CD4-positive, alpha-beta memory T cell (primary cell): ENCODE measurements at places on chromosomes 12 and 14.

GRCh38 chr14:23101213-23101970 lies 3.4 kb downstream of the CIROP start:
- DNase-seq, result no peak

DNA sequence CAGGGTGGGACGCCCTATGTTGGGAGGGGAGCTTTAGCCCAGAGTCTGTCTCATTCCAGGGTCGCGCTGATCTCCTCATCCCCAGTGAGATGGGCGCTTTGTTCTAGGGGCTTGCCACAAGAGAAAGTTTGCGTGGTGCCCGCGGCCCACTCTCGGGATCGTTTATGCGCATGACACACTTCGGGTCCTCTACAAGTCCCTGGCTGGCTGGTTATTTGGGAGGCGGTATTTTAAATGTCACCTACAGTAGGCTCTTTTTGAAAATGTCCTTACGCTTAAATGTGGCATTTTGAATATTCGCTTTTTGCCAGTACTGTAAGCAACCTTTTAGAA lies 541 bp downstream of the GOLT1B start:
- peak; percentile 64 for DNase-seq

- no peak for DNase-seq
Observed at GRCh38 chr14:23182372-23183157, 895 bp downstream of the SLC7A8 start.

DNA sequence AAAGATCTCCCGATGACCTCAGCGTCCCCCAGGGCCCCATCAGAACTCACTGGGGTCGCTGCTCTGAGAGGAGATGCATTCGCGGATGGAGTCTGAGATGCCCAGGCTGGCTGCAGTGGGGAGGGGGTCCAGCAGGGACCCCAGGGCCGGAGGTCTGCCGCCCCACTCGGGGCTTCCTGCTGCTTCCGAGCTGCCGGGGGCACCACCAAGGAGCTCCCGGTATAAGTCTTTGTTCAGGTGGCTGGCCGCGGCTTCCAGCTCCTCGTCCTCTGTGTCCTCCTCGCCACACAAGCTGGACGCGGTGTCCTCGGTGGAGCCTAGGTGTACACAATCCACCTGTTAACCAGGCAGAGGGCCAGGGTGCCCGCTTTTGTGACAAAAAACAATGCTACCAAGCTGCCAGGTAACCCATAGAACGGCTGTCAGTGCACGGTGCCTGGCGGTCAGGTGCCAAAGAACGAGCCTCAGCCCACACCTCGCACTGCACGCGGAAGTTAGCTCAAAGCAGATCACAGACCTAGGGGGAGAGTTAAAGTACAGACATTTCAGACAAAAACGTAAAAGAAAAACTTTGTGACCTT lies 26.6 kb upstream of the BTBD6 start:
- DNase-seq, result no peak

GRCh38 chr12:32107359-32108267 lies 966 bp downstream of the BICD1 start:
- peak; percentile 6 for DNase-seq

GRCh38 chr12:49750027-49750995 lies 9.0 kb downstream of the TMBIM6 start:
- no peak for DNase-seq

DNA sequence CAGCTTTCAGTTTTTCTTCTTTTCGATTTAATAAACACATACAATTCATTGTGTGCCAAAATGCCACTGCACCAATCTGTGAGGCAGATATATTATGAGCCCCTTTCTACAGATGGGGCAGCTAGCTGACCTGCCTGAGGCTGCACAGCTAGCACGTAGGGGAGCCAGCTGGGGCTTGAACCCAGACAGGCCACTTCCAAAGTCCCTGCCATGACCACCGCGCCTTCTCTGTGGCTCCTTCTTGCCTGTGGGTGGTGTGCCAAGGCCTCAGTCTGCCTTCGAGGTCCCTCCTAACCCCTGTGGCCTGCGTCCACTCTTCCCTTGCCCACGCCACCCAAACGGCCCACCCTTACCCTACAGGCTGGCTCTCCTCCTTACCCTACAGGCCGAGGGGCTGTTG lies 16.2 kb downstream of the FAM222A start:
- no peak for DNase-seq

DNA sequence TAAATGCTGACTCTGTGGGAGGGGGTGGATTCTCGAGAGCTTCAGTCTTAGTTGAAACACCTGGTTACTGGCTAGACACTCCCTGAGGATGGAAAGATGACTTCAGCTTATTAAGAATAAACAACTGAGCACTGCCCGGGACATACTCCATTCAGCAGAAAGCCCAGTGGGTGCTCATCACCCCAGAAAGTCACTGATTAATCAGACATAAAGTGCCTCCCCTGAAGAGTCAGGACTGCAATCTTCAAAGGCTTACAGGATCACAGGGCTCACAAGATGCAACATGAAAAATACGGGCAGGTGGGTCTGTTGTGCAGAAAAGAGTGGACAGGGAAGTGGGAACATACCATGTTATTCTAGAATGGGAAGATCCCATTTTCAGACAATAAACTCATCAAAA lies 207.0 kb downstream of the CALM1 start:
- DNase-seq, result no peak

GRCh38 chr14:71803539-71804260 lies 128.5 kb upstream of the RGS6 start:
- DNase-seq, result no peak

GRCh38 chr12:126038434-126038833 lies 973.2 kb downstream of the AACS start:
- DNase-seq, result no peak

GRCh38 chr12:105729926-105730325 lies 399.4 kb downstream of the C12orf75 start:
- DNase-seq, result no peak

DNA sequence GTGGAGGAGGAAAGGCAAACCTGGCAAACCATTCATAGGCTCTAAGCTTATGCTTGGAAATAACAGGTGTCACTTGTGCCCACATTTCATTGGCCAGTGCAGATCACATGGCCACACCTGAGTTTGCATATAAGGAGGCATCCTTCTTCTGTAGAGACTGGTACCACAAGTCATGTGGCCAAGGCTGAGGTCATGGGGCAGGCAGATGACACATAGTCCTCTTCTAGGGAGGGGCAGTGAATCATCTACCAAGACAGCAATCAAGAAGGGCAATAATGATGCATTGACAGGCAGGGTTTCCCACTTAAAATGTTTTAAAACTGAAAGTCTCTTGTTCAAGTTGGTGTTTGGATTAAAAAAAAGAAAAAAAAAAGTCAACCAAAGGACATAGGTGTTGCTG lies 77.3 kb downstream of the DAAM1 start:
- no peak for DNase-seq

GRCh38 chr14:87465770-87466169 lies 527.2 kb downstream of the GALC start:
- no peak for DNase-seq

DNA sequence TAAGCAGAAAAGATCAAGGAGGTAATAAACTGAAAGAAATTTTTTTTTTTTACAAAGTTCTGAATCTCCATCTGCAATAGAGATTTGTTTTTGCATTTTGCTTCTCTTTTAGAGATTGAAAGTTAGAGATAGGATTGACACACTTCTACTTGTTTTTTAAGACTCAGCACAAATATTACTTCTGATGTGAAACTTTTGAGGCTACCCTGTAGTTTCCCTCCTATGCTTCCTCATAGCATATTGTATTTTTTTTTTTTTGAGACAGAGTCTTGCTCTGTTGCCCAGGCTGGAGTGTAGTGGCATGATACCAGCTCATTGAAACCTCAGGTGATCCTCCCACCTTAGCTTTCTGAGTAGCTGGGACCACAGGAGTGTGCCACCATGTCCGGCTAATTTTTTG lies 32.1 kb upstream of the SGPP1 start:
- DNase-seq, result no peak

GRCh38 chr12:53057816-53058500 lies 8.1 kb downstream of the TNS2 start:
- DNase-seq, result peak; percentile 38

DNA sequence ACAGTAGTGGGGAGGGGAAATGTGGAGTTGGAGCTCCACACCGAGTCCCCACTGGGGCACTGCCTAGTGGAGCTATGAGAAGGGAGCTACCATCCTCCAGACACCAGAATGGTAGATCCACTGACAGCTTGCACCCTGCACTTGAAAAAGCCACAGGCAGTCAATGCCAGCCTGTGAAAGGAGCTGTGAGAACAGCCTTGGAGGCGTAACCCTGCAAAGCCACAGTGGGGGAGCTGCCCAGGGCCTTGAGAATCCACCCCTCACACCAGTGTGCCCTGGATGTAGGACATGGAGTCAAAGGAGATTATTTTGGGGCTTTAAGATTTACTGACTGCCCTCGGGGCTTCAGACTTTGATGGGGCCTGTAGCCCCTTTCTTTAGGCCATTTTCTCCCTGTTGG lies 12.5 kb downstream of the CTSG start:
- no peak for DNase-seq

- DNase-seq, result peak; percentile 79
Observed at GRCh38 chr14:90382491-90383125, 14.2 kb upstream of the CALM1 start.

DNA sequence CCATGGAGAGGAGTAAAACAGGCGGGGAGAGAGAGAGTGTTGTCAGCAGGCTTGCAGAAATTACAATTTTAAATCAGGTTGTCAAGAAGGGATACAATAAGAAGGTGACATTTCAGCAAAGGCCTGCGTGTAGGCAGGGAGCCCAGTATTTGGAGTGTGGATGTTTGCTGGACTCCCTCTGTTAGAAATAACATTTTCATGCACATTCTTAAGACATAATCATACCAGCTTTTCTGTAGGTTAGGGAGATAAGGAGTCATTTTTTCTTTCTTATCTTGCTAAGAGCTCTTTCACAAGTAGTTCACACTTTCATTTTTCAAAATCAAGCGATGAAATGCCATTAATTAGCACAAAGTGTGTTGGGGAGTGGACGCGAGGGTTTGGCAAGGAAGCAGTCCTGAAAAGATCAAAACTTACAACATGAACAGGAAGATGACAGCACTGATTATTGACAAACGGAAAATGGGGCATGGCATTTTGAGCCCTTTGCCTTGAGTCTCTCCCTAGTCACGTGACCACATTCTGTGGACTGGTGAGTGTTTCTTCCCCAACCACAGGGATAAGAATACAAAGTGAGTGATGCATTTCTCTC lies 160.2 kb downstream of the DAD1 start:
- DNase-seq, result no peak

GRCh38 chr14:46902837-46903236 lies 251.3 kb upstream of the RPL10L start:
- DNase-seq, result no peak

GRCh38 chr14:64656986-64657385 lies 47.2 kb upstream of the PLEKHG3 start:
- no peak for DNase-seq

GRCh38 chr14:57928732-57929131 lies 62.8 kb upstream of the SLC35F4 start:
- DNase-seq, result no peak

DNA sequence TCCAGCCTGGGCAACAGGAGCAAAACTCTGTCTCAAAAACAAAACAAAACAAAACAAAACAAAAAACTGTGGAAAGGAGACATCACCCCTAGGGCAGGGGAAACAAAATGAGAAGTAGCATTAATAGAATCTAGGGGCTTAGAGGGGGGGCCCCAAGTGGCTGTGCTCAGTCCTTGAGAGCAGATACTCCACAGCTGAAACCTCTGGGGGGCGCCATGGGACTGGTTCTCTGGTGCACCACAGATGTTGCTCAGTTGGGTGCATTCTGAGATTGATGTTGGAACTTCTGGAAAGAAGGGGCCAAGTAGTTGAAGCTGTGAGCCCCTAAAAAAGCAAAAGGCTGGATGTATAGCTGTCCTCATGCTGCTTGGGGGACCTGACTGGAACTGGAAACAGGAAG lies 11.8 kb upstream of the SYNE2 start:
- DNase-seq, result peak; percentile 63

DNA sequence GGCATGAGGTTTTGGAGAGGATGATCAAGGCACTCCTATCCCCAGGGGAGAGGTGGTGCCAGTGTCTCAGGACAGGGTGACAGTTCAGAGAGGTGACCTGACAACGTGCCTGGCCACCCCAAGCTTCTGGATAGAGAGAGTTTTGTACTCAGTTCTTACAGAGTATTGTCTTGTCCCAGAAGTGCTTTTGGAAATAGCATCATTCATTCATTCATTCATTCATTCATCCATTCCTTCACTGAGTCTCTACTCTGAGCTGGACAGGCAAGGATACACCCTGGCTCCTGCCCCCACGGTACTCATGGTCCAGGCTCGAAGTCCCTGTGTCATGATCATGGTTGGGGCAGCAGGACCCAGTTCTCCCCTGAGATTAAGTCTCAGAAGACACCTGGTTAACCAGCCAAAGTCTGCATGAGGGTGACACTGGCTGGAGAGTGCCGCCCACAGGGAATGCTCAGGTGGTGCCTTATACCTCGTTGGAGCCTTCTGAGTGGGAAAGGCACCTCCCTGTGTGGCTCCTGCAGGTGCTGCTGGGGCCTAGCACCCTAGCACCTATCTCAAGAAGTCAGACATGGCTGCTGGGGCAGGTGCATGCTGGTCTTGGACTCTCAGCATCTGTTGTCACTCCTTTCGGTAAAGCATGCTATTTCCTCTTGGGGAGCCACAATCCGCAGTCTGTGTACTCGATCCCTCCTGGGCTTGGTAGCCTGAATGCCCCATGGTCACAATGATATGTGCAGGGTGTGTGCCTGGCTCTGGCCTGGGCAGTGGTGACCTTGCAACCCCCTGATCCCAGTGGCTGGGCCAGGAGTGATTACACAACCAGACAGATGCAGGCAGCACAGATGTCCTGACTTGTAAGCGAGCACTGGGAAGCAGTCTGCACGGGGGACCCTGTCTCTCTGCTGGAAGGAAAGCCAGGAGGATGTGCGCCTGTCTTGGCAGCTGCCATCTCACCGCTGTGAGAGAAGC lies 57.8 kb downstream of the C14orf132 start:
- no peak for DNase-seq

GRCh38 chr12:54959291-54960018 lies 25.1 kb downstream of the TESPA1 start:
- DNase-seq, result no peak

DNA sequence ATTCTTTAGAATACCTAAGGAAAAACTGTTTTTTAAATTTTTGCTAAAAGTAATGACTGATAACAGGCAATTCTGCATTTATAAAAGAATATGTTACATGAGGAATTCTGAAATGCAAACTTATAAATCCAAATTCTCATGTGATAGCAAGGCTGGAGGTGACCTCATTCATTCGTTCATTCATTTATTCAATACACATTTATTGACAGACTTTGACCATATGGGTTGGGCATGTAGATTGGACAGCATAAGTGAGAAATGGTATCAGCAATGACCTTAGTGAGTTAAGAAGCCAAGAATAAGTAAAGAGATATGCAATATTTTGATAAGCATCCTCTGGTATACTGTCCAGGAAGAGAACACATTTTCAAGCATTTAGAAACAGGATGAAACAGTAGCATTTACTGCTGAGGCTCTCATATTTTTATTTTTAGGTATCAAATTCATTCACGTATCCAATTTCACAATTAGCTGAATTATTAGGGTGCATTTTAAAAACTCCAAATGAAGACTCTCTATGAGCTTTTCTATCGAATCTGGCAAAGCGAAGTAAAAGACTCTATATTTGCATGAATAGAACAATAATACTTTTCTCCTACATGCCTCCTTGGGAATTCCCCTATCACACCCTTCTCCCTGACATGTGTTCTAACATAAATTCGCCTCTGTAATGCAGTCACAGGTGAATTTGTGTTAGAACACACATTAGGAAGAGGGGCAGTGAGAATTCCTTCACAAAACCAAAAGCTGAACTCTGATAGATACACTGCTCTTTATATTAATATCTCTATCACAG lies 49.9 kb downstream of the PEBP1 start:
- DNase-seq, result no peak

GRCh38 chr12:51891843-51892242 lies 3.9 kb downstream of the ANKRD33 start:
- no peak for DNase-seq

- DNase-seq, result no peak
Observed at GRCh38 chr14:99688629-99689028, 4.5 kb downstream of the CYP46A1 start.
